Left renal pelvis (tissue), 4 donors: ENCODE measurements at places on chromosomes 5 and 9. TPM values are rescaled to one million over a fixed set of nuclear protein-coding genes. Genes with fewer than 3 reads are reported as not detected.

The RAB3C gene
- polyA plus RNA-seq, result 2.3 TPM

The WNT8A gene
- 0.14 TPM for polyA plus RNA-seq

The PCDHB4 gene
- polyA plus RNA-seq, result 1.3 TPM

The FAM200C gene
- polyA plus RNA-seq, result 15.8 TPM

The GCNT1 gene
- polyA plus RNA-seq, result 1.6 TPM

The NFX1 gene
- 30.6 TPM for polyA plus RNA-seq

The SPATA31D4 gene
- polyA plus RNA-seq, result not detected

The ARL15 gene
- polyA plus RNA-seq, result 25.7 TPM

The TTC39B gene
- 8.3 TPM for polyA plus RNA-seq
